Stimulated activated CD8-positive, alpha-beta memory T cell treated with anti-CD3 and anti-CD28 coated beads, Interleukin-7, amount 100 ng/mL, for 1 hour (primary cell): ENCODE measurements at places on chromosomes 1 and 21.

DNA sequence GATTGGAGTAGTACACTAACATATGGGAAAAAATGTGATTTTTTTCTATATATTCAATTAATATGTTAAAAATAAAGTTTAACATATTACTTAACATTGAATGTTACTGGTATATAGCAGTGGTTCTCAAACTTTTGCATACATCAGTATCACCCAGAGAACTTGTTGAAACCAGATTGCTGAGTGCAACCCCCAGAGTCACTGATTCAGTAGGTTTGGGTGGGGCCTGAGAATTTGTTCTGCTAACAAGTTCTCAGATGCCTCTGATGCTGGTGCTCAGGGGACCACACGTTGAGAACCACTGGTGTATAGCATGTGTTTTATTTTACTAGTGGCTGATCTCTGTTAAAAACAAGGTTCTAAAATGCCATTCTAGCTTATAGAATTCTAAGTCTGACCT, 161.9 kb downstream of the HHIPL2 start:
- DNase-seq = no peak

DNA sequence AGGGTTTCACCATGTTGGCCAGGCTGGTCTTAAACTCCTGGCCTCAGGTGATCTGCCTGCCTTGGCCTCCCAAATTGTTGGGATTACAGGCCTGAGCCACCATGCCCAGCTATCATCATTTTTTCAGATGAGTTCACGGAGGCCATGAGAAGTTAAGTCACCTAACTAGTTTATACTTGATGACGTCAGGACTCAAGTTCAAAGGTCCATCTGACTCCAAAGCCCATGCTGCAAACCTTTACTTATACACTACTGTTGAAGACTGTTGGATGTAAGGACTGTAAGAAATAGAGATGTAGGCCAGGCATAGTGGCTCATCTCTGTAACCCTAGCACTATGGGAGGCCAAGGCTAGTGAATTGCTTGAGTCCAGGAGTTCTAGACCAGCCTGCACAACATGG, 40.8 kb upstream of the STMN1 start:
- no peak for DNase-seq

DNA sequence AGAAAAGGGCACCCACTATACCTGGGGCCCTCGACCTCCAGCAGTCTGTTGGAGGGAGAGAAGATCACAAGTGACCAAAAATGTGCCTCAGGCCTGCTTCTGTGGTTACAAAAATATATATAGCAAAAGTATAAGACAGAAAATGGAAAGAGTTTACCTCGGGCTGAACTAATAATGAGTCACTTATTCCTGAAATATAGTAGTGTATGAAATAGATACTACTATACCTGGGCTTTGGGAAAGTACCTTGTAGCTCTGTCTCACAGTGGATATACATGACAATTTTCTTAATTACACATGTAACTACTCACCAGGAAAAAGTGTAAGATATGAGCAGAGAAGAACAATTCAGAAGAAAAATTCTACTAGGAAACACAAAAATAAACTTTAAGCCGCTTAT, 7.3 kb upstream of the APCS start:
- no peak for DNase-seq

DNA sequence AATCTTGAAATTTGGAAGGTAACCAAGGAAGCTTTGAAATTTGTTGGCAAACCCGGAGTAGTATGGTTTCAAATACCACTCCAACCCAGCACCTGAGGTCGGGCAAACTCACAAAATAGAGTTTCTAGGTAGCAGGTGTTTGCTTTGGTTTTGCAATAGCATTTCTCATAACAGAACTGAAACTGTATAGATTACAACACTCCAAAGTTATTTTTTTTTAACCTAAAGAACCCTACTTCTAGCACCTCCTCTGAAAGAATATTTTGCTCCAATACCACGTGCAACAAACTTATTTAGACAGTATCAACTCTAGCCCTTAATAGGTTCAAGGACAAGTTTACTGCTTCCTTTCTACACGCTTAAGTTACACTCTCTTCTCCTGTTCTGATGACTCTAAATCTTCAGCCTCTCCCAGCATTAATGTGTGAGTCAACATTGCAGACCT, 178.5 kb upstream of the FMN2 start:
- no peak for DNase-seq

- no peak for DNase-seq
Measured at GRCh38 chr1:226902601-226903000, 32.2 kb downstream of the PSEN2 start.

DNA sequence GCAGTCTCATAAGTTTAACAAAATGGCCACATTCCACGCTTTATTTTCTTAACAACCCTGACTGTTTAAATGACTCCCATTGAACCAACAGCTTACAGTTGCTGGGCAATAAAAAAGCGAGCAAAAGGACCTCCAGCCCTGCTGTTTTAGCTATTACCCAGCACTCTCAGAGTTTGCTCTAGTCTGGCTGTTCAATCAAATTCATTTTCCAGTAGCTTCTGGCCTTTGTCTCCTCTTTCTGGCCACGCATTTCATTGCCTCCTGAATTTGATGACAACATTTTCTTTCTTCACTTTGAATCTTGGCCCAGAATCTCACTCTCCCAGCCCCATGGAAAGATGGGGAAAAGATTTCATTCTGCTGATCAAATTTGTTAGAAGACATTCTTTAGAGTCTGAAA, 44.1 kb upstream of the DOCK7 start:
- no peak for DNase-seq

DNA sequence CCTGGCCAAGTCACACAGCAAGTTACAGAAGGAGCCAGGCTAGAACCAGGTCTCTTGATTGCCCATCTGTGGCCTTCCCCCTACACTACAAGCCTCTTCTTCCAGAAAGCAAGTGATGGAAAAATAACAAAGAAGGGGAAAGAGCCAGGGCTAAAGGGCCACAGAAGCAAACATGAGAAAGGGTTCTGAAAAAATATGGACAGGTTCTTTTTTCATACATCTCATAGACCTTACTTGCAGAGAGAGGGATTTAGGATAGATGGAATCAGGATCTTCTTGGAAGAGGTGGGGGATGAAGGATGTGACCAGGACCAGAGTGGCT, 3.2 kb downstream of the RHBG start:
- no peak for DNase-seq

- DNase-seq = no peak
Measured at GRCh38 chr1:47810964-47811682, 186.1 kb downstream of the TRABD2B start.

DNA sequence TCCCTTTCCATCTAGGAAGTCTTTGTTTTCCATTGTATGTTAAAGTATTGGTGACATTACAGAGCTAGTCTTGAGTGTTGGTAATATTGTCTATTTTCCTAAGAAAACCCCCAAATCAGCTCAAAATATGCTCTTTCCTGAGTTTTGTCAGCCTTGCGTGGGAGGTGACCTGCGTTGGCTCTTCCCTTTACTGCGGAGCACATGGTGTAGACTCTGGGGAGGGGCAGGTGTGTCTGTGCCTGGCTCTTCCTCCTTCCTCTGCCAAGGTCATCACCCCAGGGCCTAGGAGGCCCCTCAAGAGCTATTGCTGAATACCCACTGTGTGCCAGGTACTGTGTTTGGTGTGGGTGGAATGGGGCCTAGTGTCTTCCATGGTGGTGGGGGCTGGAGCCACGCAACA, 33.4 kb downstream of the CACNA1E start:
- no peak for DNase-seq

- no peak for DNase-seq
Measured at GRCh38 chr1:162138599-162139181, 69.2 kb downstream of the NOS1AP start.

- DNase-seq = no peak
Measured at GRCh38 chr21:35932232-35932911, 128.0 kb downstream of the SETD4 start.

GRCh38 chr1:25700144-25700523, 83.5 kb downstream of the MAN1C1 start:
- no peak for DNase-seq

GRCh38 chr1:225772323-225772768, 5.3 kb upstream of the SRP9 start:
- DNase-seq = no peak

DNA sequence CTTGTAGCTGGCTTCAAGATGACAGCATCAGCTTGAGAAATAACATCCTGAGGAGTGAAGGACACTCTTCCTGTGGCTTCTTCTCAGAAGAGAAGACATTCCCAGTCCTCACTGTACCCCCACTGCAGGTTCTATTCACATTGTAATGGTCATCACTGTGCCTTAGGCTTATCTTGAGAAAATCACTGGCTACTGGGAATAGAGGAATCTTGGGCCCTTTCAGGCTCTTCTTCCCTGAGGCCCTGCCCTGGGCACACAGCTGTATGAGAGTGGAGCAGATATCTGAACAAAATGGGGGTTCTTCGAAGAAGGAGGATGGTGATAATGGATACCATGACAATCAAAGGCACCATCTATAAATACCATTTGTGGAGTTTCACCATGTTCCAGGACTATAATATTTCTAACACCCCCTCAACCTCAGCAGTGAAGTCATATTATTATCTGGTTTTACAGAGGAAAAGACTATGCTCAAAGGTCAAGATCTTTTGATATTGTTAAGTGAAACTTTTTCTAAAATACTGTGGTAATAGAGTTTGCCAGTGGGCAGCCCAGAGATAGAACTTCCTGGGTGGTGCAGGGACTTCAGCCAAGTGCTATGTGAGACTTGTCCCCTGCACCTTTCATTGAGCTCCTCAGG, 143.1 kb upstream of the KCNE2 start:
- no peak for DNase-seq

DNA sequence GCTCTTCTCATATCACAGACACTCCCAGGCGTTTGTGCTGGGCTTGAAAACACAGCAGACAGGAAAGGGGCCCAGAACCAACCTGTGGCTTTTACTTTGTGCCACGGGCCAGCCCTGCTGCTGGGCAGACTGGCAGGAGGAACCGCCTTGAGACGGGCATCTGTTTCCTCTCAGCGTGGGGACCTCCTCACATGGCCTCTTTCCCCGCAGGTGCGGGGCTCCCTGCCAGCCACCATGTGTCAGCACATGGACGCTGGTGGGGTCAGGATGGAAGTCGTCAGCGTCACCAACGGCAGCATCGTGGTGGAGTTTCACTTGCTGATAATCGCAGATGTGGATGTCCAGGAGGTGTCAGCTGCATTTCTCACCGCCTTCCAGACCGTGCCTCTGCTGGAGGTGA, 47.8 kb downstream of the UMODL1 start:
- no peak for DNase-seq

DNA sequence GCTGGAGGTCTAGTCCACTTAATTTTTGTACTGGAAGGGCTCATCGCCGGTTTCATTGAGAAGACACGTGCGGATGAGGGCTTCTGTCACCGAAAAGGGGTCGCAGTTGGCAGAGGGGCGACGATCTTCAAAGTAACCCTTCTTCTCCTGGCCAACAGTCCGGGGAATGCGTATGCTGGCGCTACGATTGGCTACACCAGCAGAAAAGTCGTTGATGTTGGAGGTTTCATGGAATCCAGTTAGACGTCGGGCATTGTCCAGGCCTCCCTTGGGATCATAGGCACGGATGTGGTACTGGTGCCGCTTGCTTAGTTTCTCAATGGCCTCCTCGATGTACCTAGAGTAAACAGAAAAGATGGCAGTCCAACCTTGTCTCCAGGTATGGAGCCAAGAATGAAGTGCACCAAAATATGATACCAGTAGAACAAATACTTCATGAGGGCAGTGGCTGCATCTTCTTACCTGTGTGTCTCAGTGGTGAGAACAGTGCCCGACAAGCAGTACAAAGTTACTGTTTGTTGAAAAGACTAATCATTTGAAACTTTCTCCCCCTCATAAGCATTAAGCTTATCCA, 7.1 kb downstream of the GLUL start:
- no peak for DNase-seq
